CD4-positive, alpha-beta T cell (primary cell): ENCODE measurements at places on chromosomes 1 and 21.

DNA sequence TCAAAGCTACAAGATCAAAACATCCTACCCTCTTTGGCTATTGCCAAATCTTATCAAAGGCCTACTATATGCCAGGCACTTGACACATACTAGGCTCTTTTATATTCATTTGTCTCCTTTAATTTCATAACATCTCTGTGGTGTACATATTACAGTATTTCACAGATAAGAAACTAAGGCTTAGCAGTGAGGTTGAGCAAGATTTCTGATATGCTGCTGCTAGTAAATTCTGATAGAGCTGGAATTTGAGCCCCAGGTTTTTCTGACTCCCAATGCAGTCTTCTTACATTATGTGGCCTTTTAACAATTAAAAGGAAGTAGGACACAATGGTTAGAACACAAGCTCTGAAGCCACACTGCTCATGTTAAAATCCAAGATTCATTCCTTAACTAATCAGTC, 16.8 kb downstream of the CCDC185 start:
- H3K4me3 ChIP-seq, result no peak overlapping the region
- peaks cover 3% of the 10 kb centered on the region for H3K4me1 ChIP-seq
- H3K27me3 ChIP-seq, result no peaks in the 10 kb centered on the region
- no peak for DNase-seq
- no peak overlapping the region for H3K27ac ChIP-seq

- no peak overlapping the region for H3K4me3 ChIP-seq
- H3K4me1 ChIP-seq, result peaks cover 47% of the 10 kb centered on the region
- H3K27ac ChIP-seq, result no peak overlapping the region
- H3K27me3 ChIP-seq, result no peaks in the 10 kb centered on the region
- no peaks in the 10 kb centered on the region for H3K36me3 ChIP-seq
- no peak for DNase-seq
Observed at GRCh38 chr1:24970926-24971875, 41.1 kb upstream of the RUNX3 start.

DNA sequence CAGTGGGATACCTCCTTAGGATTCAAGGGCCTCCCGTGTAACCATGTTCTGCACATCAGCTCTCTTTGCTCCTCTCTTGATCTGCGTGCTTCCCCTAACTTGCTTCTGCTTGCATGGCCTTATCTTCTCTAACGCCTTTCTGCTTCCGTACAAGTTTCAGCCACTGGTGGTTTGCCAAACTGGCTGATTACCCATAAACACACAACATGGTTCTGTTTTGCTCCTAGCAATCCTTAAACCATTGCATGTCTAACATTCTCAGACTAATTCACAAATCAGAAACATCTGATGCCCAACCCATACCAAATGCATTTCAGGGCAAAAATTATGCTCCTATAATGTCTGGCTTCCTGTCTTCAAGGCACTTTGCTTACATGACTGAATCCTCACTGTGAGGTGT, 166.4 kb downstream of the PBX1 start:
- H3K4me3 ChIP-seq, result no peak overlapping the region
- DNase-seq, result no peak
- no peaks in the 10 kb centered on the region for H3K4me1 ChIP-seq
- peaks cover 4% of the 10 kb centered on the region for H3K27me3 ChIP-seq

DNA sequence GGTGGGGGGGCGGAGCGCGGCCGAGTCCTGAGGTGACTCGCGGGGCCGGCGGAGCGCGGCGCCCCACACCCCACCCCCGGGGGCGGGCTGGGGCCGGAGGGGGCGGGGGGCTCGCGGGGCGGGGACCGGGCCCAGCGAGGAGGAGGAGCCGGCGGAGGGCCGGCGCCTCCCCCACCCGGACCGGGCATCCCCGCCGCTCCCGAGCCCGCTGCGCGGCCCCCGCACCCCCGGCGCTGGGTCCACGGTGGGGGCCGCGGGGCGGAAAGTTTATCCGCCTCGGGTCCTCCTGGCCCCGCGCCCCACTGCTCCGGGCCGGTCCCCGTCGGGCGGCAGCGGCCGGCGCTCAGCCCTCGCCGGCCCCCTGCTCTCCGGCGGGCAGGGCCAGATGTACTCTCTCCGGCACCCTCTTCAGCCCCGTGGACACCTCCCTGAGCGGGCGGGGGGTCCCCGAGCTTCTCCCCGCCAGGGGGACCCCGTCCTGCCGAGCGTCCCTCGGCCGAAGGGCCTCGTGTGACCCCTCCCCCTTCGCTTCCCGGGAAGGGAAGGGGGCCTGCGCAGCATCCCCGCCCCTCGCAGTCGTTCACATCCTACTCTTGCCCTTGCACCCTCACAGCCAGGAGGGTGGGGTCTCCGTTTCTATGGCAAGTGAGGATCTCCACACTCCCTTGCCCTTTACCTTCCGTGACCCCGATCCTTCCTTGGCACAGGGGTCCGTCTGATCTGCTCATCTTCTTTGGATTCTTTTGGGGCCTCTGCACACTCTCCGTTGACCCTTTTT, 663 bp downstream of the CAMTA1 start:
- DNase-seq, result peak; percentile 51
- no peaks in the 10 kb centered on the region for H3K27me3 ChIP-seq
- H3K36me3 ChIP-seq, result no peaks in the 10 kb centered on the region
- H3K4me1 ChIP-seq, result peaks cover 30% of the 10 kb centered on the region

DNA sequence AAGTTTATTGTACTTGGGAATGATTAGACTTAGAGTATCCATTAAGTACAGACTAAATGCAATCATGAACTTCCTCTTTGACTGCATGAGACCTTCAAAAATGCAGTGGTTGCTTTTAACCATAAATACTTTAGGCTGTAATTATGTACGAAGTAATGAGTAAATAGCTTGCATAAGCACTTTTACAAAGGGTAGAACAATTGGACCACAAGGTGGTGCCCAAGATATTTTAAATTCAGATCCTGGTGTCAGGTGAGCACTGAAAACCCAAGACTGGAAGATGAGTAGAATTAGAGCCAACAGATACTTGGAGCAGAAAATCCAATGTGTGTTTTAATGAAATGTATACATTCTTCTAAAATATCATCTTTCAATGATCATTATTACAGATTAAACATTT, 43.4 kb upstream of the RHOU start:
- peak; percentile 3 for DNase-seq
- H3K4me3 ChIP-seq, result no peak overlapping the region
- no peaks in the 10 kb centered on the region for H3K36me3 ChIP-seq
- peaks cover 10% of the 10 kb centered on the region for H3K4me1 ChIP-seq
- no peaks in the 10 kb centered on the region for H3K27me3 ChIP-seq

GRCh38 chr1:207659545-207660153, 14.7 kb downstream of the CR1L start:
- no peaks in the 10 kb centered on the region for H3K36me3 ChIP-seq
- no peak for DNase-seq
- H3K4me1 ChIP-seq, result no peaks in the 10 kb centered on the region
- H3K4me3 ChIP-seq, result no peak overlapping the region

DNA sequence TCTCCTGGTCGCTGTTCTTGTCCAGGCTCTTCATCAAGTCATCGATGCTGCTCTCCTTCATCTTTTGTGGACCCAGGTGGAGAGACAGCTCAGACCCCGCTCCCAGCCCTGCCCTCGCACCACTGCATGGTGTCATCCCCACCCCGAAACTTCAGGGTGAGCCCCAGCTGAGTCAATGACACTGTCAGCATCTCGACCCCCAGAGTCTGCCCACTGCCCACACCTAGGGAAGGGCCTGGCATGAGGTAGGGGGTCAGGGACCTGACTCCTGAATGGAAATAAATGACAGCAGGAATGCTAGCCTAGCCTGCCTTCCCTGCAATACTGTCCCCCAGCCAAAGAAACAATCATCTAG, 1.6 kb upstream of the S100A6 start:
- H3K4me3 ChIP-seq, result no peak overlapping the region

GRCh38 chr1:161910604-161911003, 113.1 kb downstream of the OLFML2B start:
- no peak for DNase-seq
- no peak overlapping the region for H3K27ac ChIP-seq
- H3K36me3 ChIP-seq, result peaks cover 21% of the 10 kb centered on the region
- H3K27me3 ChIP-seq, result no peaks in the 10 kb centered on the region
- H3K4me3 ChIP-seq, result no peak overlapping the region

DNA sequence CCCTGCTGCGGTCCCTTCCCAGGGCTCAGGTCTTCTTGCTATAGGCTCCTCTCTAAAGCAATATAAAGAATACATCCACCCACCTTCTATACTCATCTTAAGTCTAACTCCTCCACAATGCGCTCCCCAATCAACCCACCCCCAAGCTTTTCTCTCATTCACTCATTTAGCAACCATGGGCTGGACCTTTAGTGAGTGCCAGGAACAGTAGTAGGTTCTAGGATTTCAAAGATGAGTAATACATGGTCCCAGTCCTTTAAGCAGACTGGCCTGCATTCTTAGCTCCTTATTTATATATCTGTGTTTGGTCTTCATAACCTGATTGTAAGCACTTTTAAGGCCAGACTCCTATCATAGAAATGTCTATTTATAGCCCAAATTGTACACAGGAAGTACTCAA, 5.9 kb downstream of the CAMK1G start:
- no peak overlapping the region for H3K4me3 ChIP-seq
- DNase-seq, result no peak
- no peaks in the 10 kb centered on the region for H3K36me3 ChIP-seq
